Activated T-helper 1 cell treated with anti-CD3 and anti-CD28 coated beads, Interleukin-2, amount 50 U/mL, for 16 hours (primary cell): ENCODE measurements at places on chromosomes 3 and 15.

GRCh38 chr3:129435367-129435766 lies 4.4 kb downstream of the MBD4 start:
- no peak for DNase-seq

GRCh38 chr3:135736740-135737139 lies 228.8 kb upstream of the PPP2R3A start:
- no peak for DNase-seq

DNA sequence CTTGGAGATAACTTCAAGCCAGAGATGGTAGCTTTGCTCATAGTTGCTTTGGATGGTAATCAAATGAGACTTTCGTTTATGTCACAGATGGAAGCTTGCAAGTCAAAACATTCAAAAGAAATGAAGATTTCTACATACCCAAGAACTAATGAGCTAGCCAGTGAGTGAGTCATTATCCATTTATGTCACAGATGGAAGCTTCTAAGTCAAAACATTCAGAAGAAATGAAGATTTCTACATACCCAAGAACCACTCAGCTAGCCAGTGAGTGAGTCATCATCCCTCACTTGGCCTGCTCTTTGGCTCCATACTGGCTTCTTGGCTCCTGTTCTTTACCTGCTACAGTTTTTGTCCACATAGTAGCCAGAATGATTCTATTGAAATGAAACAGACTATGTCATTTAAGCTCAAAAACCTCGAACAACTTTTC lies 559.8 kb upstream of the CBLB start:
- no peak for DNase-seq

DNA sequence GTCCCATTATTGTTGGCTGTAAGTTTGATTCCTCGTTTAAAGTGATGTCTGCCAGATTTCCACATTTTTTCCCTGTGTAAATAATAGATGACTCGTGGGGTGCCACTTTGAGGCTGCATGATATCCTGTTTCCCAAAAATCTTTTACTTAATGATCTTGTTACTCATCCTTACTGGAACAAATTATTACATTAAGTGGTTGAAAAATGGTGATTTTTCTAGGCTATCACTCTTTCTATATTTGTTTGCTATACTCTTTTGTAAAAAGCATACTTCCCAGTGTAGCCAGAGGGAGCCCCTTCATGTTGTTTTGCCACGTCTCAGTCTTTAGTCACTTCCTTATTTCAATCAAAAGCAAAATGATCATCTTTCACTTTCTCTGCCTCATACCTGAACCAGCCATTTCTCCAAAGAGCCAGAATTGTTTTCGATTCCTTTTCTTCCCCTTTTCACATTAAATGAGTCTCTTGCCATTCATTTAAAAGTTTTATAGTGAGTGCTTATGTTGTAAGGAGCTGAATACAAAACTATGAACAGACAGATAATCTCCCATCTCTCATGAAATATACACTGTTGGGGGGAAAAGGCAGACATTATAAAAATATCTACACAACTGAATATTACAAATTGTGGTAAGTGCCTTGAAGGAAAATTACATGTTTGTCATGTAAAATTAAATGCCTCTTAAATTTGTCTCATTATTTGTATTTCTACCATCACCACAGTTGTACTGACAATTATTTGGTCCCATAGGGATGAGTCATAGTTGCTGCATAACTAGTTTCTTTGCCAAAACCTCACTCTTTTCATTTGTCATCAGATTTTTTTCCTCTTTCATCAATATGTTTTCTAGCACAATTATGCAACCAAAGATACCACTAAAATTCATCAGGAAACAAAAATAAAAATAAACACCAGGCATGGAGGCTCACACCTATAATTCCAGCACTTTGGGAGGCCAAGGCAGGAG lies 41.5 kb downstream of the ADGRG7 start:
- DNase-seq, result no peak

GRCh38 chr3:25461946-25462345 lies 33.9 kb downstream of the RARB start:
- no peak for DNase-seq

DNA sequence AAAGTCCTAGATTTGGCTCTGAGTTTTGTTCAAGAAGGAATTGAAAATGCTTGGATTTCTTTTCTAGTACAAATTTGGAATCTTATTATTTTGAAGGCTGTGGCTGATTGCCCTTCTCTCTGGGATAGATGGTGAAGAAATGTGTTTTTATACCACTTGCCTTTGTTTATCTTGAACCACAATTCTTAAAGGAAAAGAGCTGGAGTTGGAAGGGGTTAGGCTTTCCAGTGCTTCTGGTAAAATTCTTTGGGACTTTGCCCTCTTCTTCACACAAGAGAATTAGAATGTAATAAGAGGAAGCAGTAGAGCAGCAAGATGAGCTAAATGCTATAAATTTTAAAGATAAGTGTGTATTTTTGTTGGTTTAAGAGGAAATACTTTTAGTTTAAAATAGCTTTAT lies 65.8 kb downstream of the COL6A5 start:
- DNase-seq, result no peak
